ENCODE measurements at places on chromosomes 5 and 9. TPM values are rescaled to one million over a fixed set of nuclear protein-coding genes. Genes with fewer than 3 reads are reported as not detected.

Gene PCDHA12
- total RNA-seq, result not detected

DNA sequence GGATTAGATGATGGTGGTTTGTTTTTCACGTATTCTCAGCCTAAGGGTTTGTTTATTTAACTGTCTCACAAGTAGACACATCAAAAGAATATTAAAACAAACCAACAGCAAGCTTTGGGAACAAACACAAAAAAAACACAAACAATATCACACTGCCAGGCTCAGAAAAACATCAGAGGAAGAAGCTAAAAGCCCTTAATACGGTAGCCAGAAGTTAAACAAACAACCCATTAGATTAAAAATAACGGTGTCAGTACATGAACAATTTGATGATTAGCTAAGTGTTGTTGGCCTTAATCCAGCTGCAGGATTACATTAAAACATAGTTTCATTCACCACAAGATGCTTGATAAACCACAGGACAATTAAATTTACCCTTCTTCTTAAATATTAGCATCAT is 15.9 kb upstream of the DMRT2 start:
- DNase-seq, result no peak

GRCh38 chr5:17402289-17403121 is 95.5 kb upstream of the TAF11L2 start:
- DNase-seq, result no peak

Gene OSMR
- not detected for total RNA-seq

DNA sequence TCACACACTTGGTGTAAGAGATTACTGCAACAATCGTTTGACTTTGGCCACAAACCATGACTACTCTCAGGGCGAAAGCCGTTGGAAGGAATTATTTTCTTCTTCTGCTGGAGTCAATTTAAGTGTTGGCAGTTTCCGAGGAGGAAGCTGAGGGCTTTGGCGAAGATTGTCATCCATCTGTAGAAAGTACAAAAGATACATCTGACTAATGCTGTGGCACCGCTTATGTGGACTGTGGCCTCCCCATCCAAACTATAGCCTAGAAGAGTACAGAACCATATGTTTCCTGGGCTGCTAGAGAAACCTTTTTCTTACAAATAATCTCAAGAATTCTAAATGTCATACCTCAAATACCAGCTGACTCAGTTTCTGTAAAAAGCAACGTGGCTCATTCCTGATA is 7.4 kb downstream of the MTX3 start:
- DNase-seq, result no peak
